Mesenteric fat pad (tissue), 1 donor: ENCODE measurements at places on chromosomes 3 and 15. TPM values are rescaled to one million over a fixed set of nuclear protein-coding genes. Genes with fewer than 3 reads are reported as not detected.

The SLC49A4 gene
- 16.2 TPM for total RNA-seq

- DNase-seq = no peak
These were observed 92.9 kb upstream of the AGBL1 start for GRCh38 chr15:85986741-85987140.

The RTP2 gene
- not detected for total RNA-seq

GRCh38 chr15:45200799-45201556 is 13.2 kb upstream of the SHF start:
- DNase-seq = no peak

GRCh38 chr3:120407508-120408287 is 43.1 kb downstream of the FSTL1 start:
- no peak for DNase-seq

DNA sequence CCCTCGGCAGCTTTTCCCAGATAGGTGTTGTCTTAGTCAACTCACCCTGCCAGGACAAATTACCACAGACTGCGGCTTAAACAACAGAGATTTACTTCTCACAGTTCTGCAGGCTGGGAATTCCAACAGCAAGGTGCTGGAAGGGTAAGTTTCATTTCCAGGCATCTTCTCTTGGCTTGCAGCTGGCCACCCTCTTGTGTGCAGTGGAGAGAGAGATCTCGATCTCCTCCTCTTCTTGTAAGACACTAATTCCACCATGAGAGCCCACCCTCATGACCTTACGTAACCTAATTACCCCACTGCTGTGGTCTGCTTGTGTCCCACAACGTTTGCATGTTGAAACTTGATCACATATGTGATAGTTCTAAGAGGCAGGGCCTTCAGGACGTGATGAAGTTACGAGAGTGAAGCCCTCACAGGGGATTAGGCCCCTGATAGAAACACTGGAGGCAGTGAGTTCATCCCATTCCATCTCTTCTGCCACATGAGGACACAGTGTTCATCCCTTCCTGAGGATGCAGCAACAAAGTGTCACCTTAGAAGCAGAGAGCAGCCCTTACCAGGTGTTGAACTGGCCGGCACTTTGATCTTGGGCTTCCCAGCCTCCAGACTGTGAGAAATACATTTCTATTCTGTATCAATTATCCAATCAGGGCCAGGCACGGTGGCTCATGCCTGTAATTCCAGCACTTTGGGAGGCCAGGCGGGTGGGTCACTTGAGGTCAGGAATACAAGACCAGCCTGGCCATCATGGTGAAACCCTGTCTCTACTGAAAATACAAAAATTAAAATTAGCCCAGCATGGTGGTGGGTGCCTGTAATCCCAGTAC is 247.7 kb downstream of the PLCL2 start:
- no peak for DNase-seq

DNA sequence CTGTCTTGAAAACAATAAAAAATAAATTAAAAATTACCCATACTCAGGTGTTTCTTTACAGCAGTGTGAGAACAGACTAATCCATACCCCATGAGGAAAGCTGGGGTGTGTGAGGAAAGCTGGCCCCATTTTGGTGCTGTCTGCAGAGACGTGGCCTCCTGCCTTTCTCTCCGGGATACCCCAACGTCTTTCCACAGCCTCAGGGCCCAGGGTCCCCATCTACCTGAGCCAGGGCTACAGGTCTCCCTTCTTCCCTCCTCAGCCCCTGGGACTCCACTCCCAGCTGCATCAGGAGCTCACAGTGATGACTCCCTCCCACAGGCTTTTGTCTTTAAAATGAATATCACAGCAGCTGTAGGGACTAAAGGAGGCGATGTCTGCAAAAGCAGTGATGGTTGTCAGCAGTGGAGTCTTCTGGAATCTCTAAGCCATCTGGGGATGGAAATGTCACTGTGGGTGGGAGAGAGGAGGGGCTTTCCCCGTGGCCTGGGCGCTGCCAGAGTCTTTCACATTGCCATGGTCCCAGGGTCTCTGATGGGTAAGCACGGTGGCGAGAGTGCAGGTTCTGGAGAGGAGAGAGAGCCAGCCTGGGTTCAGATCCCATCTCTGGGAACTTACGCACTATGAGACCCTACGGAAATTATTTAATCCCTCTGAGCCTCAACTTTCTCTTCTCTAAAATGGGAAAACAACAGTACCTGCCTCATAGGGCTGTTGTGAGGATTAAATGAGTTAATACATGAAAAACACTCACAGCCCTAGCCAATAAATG is 259.3 kb downstream of the PLCL2 start:
- DNase-seq = peak; percentile 76

DNA sequence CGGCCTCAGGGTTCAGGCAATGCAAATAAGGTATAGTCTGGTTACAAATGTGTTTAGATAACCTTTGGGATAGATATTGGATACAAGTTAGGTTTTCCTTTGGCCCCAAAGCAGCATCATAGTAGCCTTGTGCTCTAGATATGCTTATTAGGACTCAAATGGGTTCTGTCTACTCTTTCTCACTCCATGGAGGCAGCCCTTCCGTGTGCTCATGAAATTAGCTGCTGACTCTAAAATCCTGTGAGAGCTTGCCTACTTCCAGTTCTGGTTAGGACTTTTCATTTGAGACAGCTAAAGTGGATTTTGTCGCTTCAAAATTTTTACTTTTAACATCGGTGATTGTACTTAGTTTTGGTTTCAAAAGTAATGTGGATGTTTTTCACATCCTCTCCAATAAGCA is 1.6 kb downstream of the CDV3 start:
- DNase-seq = no peak
